ENCODE measurements at places on chromosomes 12 and 14. TPM values are rescaled to one million over a fixed set of nuclear protein-coding genes. Genes with fewer than 3 reads are reported as not detected.

The MANSC1 gene
- total RNA-seq, result 4.6 TPM

The LRRC43 gene
- total RNA-seq, result 0.65 TPM

The KRT8 gene
- 0.65 TPM for total RNA-seq

The LRFN5 gene
- total RNA-seq, result not detected

The PIWIL1 gene
- not detected for total RNA-seq

The HOXC5 gene
- total RNA-seq, result 0.12 TPM

The KRT2 gene
- not detected for total RNA-seq

The RIMBP2 gene
- under 0.01 TPM for total RNA-seq

The LTA4H gene
- 64.1 TPM for total RNA-seq

The ABCC9 gene
- total RNA-seq, result 7.7 TPM

The PAX9 gene
- not detected for total RNA-seq

The DAO gene
- total RNA-seq, result not detected

The PRPH gene
- 0.12 TPM for total RNA-seq

The CSRP2 gene
- 26.2 TPM for total RNA-seq

The ZNF605 gene
- total RNA-seq, result 15.1 TPM

The OVCH1 gene
- total RNA-seq, result not detected

The CLEC4C gene
- not detected for total RNA-seq

The AP5M1 gene
- 31.0 TPM for total RNA-seq

The MMP17 gene
- 11.2 TPM for total RNA-seq

The CARMIL3 gene
- under 0.01 TPM for total RNA-seq

The NELL2 gene
- total RNA-seq, result not detected

The KRT79 gene
- not detected for total RNA-seq

The GALNT16 gene
- total RNA-seq, result 4.0 TPM

The KLRC2 gene
- total RNA-seq, result not detected

The SLC6A13 gene
- total RNA-seq, result 0.36 TPM

Data from hair follicle dermal papilla cell (primary cell).